ENCODE measurements at places on chromosomes 3 and 15.

DNA sequence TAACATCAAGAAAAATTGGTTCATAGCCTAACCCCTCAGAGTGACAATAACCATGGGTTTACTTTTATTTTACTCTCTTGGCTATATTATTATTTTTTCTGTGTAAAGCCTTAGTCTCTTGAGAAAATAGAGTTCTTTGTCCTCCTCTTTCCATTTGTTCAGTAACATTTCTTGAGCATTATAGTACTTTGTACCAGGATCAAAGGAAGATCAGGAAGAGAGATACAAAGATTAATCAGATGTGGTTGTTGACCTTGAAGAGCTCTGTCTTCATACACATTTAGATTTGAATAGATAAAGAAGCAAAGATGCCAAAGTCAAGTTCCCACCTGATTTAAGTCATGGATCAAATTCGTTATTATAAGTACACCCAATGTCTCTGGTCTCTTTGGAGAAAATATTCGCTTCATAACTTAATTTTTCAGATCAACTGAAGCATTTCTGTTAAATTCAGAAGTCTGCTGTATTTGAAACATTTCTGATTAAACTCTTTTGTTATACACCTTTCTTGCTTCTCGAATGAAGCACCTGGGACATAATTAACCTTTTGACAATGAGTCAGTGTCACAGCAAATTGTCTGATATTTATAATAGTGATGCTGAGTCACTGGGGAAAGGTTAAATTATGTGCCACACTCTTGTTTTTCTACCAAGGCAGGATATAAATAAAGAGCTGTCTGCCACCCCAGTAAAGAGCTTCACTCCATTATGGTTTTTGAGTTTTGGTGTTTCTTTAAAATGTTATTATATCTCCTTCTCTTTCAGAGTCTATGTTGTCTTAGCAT is 100.2 kb downstream of the GHSR start:
- DNase-seq, result no peak

- DNase-seq, result no peak
These were observed 9.8 kb downstream of the GXYLT2 start for GRCh38 chr3:72897758-72898007.

GRCh38 chr3:153903430-153903829 is 217.8 kb upstream of the ARHGEF26 start:
- DNase-seq, result no peak

- no peak for DNase-seq
These were observed 108.6 kb upstream of the DLG1 start for GRCh38 chr3:197407053-197407452.

GRCh38 chr15:63977119-63977518 is 69.2 kb downstream of the DAPK2 start:
- DNase-seq, result no peak

DNA sequence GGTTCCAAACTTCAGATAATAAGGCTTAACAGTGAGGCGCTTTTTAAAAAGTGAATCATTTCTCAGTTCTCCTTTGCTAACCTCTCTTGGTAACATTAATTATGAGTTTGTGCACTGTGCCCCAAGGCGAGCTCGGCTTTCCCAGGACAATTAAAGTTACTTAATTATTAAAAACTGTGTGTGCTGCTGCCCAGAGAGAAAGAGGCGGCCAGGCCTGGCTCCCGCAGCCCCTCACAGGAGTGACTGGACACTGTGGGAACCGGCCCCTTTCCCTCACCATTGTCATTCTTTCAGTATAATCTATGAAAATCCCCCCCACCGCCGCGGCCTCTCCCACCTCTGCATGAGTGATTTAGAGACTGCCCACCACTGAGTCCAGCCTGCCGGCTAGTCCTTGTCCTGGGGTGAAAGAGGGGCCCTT is 43.1 kb upstream of the HES1 start:
- DNase-seq, result no peak

DNA sequence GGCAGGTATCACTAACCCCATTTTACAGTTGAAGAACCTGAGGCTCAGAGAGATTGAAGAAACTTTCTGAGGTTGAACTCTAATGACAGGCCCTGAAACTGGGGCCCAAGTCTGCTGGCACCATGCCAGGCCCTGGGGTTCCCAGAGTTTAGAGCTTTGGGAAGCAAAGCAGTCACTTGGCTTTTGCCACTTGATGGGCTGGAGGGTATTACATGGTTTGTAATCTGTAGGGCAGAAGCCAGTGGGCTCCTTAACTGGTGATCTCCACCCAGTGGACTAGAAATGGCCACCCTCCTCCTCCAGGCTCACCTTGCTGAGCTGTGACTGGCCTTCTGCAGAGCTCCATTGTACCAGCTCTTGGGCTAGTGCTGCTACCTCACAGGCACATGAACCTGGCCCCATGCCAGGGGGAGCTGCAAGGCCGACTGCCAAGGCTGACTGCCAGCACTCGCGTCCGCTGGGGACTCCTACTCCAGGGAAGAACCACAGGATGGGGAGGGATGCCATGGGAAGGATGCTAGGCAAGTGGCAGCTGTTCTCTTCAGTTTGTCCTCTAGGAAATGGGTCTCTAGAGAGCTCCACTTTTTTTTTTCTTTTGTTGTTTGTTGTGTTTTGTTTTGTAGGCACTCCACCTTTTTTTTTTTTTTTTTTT is 104.8 kb downstream of the ETFA start:
- no peak for DNase-seq

- no peak for DNase-seq
These were observed 52.7 kb downstream of the RBMS3 start for GRCh38 chr3:29333576-29333975.

Measured in cortex of kidney (tissue), 1 donor.